Activated T-cell treated with anti-CD3 and anti-CD28 coated beads, Interleukin-2, amount 50 U/mL, for 48 hours (primary cell): ENCODE measurements at places on chromosomes 3 and 15.

- no peak for DNase-seq
Observed at GRCh38 chr15:95839367-95839782, 491.1 kb upstream of the NR2F2 start.

GRCh38 chr3:12553921-12554391 is 2.9 kb upstream of the MKRN2 start:
- peak; percentile 46 for DNase-seq

- no peak for DNase-seq
Observed at GRCh38 chr3:88003115-88003755, 55.6 kb downstream of the CGGBP1 start.

DNA sequence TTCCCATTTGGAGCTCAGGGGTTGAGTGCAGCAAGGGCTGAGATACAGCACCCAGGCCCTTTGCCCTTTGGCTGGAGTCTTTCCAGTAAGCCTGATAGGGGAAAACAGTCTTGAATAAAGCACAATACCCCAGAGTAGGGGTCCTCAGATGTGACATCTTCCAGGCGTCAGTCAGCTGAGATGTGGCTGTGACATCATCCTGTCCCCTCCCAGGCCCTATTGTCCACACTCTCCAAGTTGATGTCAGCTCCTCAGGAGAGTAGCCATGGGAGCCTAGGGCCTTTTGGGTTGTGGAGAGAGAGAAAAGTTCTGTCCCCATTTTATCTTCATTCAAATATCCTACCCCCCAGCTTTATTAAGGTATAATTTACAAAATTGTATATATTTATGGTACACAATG is 92.5 kb downstream of the CACNA2D3 start:
- DNase-seq: no peak

GRCh38 chr3:177640319-177640965 is 443.2 kb upstream of the TBL1XR1 start:
- DNase-seq: peak; percentile 27

GRCh38 chr15:96703091-96703490 is 372.6 kb downstream of the NR2F2 start:
- no peak for DNase-seq

GRCh38 chr15:39918688-39919385 is 1.2 kb downstream of the GPR176 start:
- no peak for DNase-seq

DNA sequence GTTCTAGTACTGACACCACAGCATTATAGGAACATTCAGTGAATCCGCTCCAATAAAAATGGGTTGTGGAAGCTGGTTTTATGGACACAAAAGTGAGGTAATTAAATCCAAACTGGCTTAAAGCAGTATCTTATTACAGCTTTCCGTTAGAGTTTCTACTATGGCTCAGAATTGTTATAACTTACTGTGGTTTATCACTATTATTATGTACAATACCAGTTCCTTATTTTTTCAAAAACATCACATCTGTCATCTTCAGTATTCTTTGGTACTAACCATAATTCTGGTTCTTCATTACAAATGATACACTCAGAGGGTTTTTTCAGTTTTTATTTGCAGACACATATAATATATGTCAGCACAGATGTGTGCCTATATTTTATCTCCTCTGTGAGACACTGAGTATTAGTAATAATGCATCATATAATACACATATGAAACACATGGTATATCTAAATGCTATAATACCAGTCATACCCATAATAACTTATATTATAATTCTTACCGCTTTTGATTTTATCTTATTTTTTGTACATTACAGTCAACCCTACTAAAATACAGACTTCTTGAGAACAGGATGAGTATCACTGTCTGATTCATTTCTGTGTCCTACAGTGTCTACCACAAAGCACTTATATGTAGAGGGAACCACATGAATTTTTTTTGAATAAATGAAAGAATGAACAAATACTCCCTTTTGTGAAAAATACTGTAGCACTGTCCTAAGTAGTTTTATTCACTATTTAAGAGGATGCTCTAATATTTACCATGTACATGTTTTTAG is 39.0 kb downstream of the CMSS1 start:
- no peak for DNase-seq

DNA sequence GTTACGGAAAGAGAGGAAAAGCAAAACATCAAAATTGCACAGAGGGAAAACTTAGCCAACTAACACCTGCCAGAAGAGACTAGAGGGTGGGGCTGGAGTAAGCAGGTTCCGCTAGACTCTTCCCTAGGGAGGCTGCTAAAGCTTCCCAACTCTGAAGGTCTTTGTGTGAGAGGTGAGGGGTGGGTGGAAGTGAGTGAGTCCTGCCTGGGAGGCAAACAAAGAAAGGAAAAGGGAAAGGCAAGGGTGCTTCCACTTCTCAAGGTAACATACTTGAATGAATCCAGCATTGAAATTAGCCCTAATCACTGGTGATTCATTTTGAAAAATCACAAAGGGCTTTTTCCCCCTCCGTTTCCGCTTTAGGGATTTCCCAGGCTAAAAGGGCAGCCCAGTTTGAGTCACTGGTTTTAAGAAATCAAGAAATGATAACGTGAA is 220.5 kb upstream of the ADAMTS9 start:
- DNase-seq: no peak

DNA sequence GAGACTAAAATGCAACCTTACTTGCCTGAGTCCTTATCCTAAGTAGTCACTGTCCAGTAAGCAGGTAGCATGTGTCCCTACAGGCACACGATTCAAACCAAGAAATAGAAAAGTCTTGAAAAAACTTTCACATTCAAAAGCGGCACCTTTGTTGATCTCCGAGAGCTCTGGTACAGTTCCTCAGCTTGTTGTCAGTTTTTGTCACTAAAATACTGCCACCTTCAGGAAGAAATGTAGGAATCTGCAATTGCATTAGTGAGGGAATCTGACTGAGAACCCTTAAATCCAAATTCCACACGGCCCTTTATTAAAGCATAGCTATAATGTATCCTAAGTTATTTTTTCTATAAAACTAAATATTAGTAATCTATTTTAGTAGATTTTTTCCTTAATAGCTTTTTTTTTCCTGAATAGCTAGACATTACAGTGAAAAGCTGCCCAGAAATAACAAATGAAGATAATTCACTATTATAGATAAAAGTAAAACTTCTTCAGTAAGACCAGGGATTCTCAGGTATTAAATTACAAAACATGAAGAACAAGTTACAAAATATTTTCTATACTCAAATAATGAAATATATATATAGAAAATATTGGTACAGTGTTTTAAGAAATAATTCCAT is 44.0 kb downstream of the CCDC54 start:
- no peak for DNase-seq

DNA sequence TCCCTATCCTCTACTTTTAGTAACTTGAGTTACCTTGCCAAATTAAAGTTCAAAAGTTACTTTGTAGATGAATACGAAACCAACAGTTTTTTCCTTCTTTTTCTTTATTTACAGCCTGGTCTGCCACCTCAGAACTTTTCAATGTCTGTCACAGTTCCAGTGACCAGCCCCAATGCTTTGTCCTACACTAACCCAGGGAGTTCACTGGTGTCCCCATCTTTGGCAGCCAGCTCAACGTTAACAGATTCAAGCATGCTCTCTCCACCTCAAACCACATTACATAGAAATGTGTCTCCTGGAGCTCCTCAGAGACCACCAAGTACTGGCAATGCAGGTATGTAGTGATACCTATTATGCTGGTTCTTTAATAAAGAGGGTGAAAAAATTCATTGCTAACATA is 59.0 kb downstream of the LYSMD4 start:
- DNase-seq: no peak

DNA sequence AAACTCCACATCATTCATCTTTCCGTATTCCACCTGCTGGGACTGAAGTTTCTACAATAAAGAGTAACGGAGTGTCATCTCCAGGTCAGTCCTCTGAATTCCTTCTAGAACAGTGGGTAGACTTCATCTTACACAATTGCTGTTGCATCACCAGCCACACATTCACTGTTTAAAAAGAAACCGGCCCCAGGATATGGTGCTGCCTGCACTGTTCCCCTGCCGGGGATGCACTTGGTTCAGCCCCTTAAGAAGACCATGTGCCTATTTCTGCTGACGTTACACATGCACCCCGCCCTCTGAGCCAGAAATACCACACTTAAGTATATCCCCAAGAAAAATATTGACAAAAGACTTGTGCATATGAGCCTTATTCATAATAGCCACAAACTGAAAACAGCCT is 233.4 kb downstream of the FEZF2 start:
- no peak for DNase-seq

DNA sequence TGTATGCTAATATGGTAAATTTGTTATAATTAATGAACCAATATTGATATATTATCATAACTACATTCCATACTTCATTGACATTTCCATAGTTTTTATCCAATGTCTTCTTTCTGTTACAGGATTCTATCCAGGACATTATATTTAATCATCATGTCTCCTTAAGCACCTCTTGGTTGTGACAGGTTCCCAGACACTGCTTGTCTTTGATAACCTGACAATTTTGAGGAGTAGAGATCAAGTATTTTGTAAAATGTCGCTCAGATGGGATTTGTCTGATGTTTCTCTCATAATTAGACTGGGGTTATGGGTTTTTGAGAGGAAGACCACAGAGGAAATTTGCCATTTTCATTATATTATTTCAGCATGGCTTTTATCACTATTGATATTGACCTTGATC is 317.4 kb downstream of the PLOD2 start:
- no peak for DNase-seq

GRCh38 chr3:134477002-134477401 is 8.8 kb downstream of the ANAPC13 start:
- DNase-seq: no peak

DNA sequence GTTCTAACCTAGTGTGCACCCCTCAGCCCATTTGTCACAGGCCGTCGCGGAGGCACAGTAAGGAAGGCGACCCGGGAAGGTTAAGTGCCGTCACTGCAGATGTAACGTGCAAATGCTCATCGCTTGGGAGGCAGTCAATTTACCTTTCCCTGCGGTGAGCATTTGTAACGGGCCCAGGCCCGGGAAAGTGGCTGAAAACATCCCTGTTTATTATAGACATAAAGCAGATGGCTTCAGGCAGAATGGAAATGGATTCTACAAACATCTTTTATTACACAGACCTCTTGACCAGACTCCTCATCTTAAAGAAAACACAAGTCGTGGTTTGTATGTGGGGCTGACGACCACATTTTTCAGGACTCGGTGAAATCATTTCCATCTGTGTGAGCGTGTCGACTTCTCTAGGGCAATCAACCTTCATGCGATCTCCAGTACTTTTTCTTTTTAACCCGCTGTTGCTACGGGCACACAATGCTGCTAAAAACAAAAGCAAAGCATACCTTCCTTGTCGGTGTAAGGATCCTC is 43.6 kb downstream of the NMNAT3 start:
- no peak for DNase-seq

DNA sequence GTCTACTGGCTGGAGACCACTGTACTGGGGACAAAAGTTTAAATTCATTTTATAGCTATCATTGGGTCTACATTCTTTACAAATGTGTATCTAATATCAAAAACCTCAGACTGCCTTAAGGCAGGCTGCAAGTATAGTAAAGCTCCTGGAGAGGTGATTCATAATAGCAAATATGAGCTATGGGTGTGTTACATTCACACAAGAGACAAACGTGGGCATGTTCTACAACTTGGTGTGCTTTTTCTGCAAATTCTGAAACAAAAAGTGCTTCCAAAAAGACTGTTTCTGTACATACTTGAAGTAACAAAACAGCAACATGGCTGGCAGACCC is 1101.4 kb downstream of the ROBO1 start:
- DNase-seq: no peak

- no peak for DNase-seq
Observed at GRCh38 chr3:97816811-97817210, 5.0 kb upstream of the CRYBG3 start.

- no peak for DNase-seq
Observed at GRCh38 chr3:184645336-184645735, 66.5 kb downstream of the MAGEF1 start.

DNA sequence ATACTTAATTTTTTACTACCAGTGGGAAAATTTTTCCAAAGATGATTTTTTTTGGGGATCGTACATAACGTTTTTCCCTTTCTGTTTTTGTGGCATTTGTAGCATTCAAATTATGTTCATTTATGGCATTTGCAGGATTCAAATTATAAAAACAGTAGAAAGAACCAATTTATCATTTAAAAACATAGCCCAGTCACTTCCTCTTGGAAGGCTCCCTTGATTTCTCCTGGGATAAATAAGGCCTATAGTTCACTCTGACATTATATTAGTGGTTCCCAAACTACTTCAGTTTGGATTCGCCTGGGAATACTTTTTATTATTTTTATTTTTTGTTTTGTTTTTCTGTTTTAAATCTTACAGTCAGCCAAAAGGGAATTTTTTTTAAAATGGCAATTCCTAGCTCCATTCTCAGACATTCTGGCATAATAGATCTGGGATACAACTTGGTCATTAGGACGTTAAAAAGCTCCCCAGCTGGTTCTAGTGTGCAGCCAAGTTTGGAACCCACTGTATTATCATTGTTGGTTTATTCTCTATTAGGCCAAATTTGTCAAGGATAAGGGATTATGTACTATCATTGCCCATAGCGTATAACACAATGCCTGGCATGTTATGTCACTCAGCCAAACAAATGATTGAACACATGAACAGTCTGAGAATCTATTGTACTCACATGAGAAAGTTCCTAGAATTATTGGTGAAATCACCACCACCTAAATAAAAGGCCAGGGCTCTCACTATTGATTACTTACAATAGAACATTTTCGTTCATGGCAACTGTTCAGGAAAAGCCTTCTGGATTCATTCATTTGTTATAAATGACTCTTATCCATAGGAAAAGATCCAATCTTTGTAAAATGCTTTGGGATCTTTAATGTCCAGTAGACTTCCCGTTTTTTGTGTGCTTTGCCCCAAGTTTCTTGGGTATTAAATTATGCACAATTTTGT is 28.9 kb downstream of the RARB start:
- no peak for DNase-seq

DNA sequence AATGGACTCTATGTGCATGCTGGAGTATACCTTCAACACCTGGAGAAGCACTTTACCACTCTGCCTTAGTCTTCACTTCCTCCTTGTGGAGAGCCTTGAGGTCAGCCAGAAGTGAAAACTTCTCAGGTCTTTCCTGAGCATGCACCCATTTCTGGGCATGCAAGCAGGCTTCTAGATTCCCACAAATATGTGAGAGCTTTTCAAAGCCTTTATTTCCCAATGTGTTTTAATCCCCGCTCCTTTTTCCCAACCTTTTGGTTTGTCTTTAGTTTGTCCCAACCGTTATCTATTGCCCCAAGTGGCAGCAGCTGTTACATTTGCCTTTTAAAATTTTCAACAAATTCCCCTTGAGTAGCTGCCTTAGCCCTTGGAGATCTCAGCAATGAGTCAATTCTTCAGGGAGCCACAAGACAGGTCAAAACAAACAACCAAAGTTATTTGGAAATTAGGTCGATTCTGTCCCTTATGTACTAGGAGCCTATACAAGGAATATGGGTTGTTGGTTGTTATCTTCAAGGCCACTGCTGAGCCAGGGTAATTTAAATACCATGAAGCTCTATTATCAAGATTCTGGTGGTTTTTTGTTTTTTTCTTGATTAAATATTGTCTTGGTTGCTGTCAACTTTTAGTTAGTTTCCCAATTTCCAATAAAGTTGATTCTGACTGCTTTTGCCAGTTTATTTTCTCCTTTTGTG is 44.4 kb downstream of the LSM3 start:
- no peak for DNase-seq
